ENCODE measurements at places on chromosomes 6 and 20.

DNA sequence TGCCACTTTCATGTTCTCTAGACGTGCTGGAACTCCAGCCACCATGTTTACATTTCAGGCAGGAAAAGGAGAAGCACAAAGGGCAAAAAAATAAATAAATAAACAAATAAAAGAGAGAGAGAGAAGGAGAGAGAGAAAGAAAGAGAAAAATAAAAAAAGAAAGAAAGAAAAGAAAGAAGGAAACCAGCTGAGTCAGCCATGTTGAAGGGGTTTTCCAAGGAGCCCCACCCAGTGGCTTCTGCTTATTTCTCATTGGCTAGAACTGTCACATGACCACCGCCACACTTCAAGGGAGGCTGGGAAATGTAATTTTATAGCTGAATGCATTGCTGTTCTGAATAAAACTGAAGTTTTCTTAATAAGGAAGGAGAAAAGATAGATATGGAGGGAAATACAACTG, 71.1 kb downstream of the BFSP1 start:
- no peak for DNase-seq

DNA sequence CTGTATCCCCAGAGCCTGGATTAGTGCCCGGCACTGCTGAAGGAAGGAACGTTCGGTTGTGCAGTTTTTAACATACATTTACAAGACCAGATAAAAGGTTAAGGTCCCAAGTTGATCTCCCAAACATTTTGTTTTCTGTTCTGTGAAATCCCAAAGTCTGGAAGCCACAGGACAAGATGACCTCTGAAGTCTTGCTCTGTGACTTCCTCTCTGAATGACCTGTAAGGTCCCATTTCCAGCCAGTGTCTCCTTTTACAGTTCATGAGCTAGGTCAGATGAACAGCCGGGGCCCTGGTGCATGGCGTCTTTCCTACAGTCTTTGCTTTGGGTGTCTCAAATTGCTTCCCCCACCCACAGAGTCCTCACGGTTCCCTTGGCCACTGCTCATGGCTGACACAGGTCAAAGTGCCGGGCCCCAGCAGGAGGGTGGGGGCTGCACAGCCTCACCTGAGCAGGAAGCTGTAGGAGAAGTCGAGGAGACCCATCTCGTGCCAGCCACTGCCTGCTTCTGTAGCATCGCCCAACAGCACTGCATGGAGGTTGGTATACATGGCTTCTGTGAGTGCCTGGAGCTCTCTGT, 24.0 kb downstream of the PTGIS start:
- no peak for DNase-seq

DNA sequence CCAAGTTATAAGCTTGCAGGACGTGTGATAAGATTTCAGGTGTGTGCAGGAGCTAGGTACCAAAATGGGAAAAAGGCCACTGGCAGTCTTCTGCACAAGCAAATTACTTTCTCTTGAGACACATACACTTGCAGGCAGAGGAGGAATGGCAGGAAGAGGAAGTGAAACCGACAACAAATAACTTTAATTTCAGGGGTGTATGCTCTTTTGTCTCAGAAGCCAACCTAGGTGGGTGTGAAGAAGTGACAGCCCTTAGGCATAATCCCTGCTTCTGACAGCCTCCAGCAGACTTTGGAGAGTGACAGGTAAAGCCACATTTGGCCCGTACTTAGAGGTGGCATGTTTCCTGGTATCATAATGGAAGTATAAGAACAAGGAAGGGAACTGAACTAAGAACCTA, 118.8 kb upstream of the TRAF3IP2 start:
- no peak for DNase-seq

GRCh38 chr6:163259689-163260088, 154.8 kb upstream of the QKI start:
- no peak for DNase-seq

DNA sequence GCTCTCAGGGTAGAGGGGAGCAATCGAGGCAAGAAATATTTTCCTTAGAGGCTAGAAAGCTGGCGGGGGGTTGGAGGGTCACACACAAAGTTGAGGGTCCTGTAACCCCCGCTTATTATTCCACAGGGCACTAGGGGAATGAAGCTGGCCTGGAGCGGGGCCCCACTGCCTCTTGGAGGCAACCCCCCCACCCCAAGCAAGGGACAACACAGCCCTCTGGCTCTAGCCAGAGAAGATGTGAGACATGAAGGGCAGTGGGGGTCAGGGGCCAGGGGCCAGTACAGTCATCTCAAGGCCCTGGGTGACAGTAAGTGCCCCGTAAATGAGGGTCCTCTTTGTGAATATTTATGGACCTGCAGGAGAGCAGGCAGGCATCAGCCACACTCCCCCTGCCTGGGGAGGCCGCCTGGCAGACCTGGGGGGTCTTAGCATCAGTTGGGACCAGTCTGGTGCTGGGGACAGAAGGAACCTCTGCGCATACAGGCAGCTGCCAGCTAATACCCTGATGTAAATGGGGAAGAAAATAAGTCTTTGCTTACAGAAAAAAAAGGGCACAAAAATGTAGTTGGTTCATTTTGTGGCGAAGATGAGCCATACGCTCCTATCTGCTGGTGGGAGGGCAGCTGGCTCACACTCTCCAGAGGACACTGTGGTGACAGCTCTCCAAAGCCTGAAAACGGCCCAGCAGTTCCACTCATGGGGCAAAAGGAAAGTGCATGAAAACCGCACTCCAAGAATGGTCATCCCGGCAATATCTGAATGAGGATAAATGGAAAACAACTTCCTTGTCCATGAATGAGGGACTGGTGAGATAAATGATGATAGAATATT, 21.9 kb downstream of the SPATA2 start:
- no peak for DNase-seq

DNA sequence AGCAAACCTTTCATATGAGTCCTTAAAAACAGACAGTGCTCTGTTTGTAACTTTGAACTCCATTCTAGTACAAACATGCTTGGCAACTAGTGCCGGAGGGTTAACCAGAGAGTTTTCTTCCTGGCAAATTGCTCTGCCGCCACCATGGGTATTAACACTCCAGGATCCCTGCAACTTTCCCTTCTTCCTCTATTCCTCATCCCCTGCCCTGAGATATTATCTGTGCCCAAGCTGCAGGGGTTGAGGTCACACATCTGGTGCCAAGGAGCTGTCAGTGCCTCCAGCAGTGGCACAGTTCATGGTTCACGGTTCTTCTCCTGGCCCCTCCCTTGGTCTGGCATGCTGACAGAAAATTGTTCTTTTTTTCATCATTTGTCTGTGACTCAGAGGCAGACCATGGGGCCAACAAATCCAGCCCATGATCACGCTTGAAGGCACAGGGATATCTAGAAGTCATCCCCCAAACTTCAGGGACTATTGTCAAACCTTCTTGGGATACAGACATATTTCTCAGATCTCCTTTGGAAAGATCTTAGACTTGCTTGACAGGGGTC, 77.5 kb downstream of the ATXN1 start:
- DNase-seq, result no peak

- no peak for DNase-seq
These were observed 143.5 kb upstream of the MOCS1 start for GRCh38 chr6:40077736-40078135.

- no peak for DNase-seq
These were observed 293.5 kb downstream of the CDKAL1 start for GRCh38 chr6:20827798-20828197.

- DNase-seq, result no peak
These were observed 176.6 kb upstream of the TAB2 start for GRCh38 chr6:149140910-149141290.

GRCh38 chr6:164439331-164439730, 870.1 kb downstream of the C6orf118 start:
- no peak for DNase-seq

DNA sequence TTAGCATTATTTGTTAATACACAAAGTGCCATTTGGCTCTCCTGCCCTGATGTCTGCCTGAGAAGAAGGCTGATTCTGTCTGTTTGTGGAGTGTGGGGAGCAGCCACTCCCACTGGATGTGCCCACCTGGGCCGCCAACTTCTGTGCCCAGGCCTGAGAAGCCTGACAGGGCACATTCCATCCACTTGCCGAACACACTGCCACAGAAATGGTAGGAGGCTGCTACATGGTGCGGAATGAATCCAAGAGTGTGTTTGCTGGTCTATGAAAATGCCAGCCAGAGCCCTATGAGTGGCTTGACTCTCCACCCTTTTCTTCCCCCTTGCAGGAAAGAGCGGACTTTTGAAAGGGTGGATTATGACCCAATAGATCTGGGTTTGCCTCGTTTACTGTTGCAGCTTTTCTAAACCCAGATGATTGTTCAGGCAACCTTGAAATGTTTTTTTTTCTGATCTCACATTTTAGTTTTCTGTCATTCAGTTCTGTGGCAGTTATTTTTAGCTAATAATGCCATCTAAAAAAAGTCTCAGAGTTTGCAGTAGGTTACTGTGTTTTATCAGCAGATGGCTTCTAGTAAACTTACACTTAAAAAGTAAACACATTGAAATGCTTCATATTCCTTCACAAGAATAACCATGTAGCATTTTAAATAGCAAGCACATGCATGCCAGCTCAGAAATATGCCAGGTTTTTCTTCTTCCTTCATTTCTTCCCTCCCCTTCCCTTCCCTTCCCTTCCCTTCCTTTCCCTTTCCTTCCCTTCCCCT, 196.5 kb downstream of the SLC35F1 start:
- no peak for DNase-seq

- peak; percentile 95 for DNase-seq
These were observed at the start of gene ZKSCAN8 for GRCh38 chr6:28141500-28142329. TSS of gene ZKSCAN8 (plus strand) at chr6:28141883. CDS start at chr6:28148408, 6,525 bp downstream.

GRCh38 chr6:2733324-2733723, 17.4 kb downstream of the MYLK4 start:
- no peak for DNase-seq
